Posterior vena cava (tissue), 2 donors: ENCODE measurements at places on chromosomes 4 and X.

DNA sequence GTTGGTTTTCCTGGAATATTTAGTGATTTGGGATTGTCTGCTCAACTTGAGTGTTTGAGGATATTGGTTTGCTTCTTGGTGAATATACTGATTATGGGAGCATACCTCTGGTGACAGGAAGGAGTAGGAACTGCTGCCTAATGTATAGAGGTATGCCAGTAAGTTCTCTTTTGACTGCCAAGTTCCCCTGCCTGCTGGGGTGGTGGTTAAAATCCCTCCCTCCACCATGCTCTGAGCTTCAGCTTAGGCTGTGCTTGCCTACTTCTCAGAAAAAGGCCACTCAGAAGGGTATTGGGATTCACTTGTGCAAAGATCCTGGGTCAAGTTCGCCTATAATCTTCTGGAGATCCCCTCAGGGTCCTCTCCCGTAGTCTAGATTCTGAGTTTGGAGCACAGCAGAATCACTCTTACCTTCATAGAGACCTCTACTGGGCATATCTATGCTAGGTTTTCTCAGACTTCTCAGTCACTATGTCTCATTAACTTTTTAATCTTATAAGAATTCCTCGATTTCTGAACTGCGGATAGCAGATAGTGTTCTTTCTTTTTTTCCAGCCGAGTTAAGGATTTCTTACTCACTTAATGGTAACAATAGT lies 44.7 kb upstream of the DCK start:
- no peak for DNase-seq

- DNase-seq = no peak
These were observed 62.2 kb upstream of the GRPEL1 start for GRCh38 chr4:7129871-7130620.

GRCh38 chrX:47420265-47420664 lies 49.9 kb downstream of the ZNF157 start:
- no peak for DNase-seq

DNA sequence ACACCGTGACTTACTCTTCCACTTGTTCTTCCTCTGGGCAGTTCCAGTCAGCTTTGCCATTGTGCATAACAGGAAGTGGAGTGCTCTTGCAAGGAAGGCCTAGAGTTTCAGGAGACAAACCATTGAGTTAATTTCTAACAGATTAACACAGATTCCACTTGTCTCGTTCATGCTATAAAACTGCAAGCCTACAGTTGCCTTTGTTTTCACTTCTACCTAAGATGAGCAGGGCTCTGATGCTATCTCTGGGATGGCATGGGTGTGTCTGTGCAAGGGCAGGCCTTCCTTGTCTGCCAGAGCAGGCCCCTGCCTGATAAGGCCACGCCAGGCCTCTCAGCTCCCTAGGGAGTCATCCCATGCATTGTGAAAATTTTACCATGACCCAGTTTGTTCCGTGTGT lies 67.7 kb upstream of the PGRMC2 start:
- no peak for DNase-seq

DNA sequence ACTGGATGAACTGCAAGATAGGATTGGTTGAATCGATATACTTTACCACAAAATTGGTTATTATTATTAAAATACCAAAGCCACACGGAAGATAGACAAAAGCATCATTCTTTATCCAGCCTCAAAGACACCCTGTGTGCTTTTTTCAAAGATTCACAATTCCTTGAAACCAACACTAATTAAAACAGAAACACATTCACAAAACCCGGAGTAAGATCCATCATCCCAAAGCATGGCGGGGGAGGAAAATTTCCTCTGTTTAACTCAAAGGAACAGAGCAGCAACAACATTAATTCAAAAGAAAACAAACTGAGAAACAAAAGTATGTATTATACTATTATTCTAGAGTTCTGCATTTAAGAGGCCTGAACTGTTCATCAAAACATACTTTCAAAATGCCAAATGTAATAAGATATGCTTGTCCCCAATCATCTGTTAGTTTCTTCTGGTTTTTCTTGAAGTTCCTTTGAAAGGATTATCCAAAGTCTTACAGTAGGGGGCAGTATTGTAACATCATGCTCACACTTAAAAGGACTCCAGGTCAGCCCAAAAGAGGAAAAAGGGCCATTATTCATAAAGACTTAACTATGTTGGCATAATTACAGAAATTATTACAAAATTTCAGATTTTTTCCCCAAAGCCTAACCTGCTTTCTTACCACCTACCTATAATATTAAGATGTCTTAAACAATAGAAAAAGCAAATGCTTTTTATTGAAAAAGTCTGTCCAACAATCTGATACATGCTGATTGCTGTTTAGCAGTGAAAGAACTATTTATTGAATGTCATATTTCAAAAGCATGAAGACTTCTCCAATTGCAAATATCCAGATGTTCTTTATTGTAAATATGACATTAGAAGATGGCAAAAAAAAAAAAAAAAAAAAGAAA lies 168.7 kb downstream of the SCFD2 start:
- no peak for DNase-seq

DNA sequence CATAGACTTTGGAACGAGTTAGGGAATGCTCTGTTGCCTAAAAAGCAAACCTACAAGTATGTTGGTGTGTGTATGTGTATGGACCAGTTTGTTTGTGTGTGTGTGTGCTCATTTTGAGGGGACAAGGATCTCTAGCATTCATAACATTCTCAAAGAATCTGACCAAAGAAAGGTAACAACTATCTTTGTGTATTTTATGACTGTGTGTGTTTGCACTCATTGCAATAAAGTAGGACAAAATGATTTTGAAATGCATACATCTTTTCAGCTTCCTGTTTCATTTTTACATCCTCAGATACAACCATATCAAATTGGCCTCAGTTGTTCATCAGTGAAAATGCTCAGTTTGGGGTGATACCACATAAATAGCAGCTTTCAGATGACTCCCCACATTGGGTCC lies 8.3 kb upstream of the XK start:
- DNase-seq = no peak

- DNase-seq = no peak
These were observed 143.7 kb upstream of the SMIM10 start for GRCh38 chrX:134847133-134847532.

GRCh38 chr4:186297013-186297645 lies 31.1 kb downstream of the F11 start:
- no peak for DNase-seq

- DNase-seq = no peak
These were observed 362.6 kb upstream of the MAGEB2 start for GRCh38 chrX:29852767-29853166.

DNA sequence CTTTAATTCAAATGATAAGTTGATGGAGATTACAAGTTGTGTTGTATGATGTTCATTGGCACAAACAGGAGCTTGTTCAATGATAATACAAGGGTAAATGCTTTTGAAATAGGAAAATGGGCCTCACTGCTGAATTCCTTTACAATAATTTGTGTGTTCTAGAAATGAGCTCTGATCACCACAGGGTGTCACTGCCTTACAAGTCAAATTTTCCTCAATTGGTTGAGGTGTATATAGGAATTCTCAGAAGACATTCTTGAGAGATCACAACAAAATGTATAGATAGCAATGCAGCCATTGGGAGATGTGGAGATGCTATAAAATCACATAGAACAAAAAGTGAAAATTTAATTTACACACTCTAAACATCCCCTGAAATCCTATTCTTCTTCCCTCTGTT lies 49.6 kb downstream of the KLF8 start:
- DNase-seq = no peak

DNA sequence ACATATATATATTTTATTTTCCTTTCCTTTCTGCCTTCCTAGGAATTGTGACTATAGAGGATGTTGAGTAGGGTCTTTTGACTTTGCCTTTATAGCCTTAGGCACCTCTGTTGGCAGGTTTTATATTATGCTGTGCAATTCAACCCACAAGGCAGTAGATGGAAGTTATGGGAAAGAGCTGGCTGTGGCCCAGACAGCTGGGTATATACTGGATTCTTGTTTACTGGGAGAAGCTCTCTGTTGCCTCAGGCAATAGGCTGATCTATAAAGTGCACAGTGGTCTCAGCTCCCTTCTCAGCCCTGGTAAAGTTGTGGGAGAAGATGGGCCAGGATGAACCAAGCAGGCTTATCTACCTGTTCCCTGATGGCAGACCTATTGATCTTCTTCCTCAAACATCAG lies 342.0 kb downstream of the GBA3 start:
- no peak for DNase-seq

GRCh38 chrX:42490111-42490510 lies 287.9 kb downstream of the PPP1R2C start:
- DNase-seq = no peak

GRCh38 chrX:13936521-13937225 lies 93.0 kb downstream of the GEMIN8 start:
- DNase-seq = no peak

DNA sequence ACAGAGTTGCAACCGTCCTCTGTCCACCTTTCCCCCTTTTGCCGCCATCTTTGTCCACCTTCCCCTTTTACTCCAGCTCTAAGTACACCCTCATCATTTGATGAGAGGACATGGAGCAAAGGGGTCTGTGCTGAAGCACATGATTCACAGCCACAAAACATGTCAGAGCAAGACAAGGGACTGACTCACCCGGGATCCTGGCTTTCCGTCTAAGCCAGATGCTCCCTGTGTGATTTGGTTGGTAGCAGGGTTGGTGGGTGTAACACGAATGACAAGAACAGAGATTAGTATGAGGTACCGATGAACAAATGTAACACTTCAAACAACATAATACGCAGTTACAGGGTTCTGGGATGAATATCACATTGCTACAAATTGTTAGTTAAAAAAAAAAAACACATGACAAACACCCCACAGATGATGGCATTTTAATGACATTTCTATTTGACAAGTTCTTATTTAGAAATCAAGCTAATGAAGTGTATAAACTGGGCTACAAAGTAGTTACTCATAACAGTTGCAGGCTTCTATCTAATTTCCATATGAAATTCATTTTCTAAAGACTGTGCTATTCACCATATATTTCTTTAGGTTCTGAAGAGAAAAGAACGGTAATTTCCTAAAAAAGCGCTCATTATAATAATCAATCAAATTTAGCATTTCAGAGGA lies 71.4 kb upstream of the ETNPPL start:
- DNase-seq = no peak

DNA sequence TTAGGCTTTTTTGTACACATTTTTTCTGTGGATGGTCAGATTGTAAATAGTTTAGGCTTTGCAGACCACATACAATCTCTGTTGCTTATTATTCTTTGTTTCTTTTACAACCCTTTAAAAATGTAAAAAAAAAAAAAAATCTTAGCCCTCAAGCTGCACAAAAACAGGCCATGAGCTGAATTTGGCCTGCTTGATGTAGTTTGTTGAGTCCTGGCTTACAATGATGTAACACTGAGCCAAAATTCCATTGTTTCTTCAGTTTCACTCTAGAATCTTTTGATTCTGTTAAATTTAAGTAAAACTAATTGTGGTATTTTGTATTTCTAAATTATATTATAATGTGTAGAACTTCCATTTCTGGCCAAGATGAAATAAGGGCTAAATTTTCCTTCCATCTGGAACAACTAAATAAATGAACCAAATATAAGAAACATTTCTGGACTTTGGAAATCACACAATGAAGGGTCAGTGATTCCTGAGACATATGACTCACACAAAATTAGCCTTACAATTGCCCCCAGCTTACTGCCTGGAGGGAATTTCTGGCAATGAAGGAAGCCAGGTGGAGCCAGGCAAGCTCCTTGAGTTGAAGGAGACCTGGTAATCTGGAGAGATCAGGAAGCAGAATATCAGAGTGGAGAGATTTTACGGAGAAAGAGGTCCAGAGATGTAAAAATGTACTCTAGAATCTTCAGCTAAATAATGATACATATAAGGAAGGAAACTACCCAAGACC lies 29.8 kb downstream of the IQCM start:
- DNase-seq = no peak

GRCh38 chr4:125315576-125316400 lies 1.0 kb downstream of the FAT4 start:
- DNase-seq = peak; percentile 84
